GM23248 (cell line): ENCODE measurements at places on chromosomes 11 and 22.

GRCh38 chr11:11076276-11076675 is 218.4 kb upstream of the ZBED5 start:
- no peak for DNase-seq

- peak; percentile 88 for DNase-seq
Measured at GRCh38 chr11:94910779-94911178, 62.6 kb downstream of the CWC15 start.

GRCh38 chr22:47139013-47139789 is 376.8 kb downstream of the TBC1D22A start:
- DNase-seq: no peak

- no peak for DNase-seq
Measured at GRCh38 chr11:124640666-124641065, 18.0 kb downstream of the TBRG1 start.

GRCh38 chr11:129894278-129895125 is 876 bp downstream of the NFRKB start:
- peak; percentile 59 for DNase-seq

GRCh38 chr11:2173150-2173693 is 1.6 kb upstream of the TH start:
- peak; percentile 23 for DNase-seq

DNA sequence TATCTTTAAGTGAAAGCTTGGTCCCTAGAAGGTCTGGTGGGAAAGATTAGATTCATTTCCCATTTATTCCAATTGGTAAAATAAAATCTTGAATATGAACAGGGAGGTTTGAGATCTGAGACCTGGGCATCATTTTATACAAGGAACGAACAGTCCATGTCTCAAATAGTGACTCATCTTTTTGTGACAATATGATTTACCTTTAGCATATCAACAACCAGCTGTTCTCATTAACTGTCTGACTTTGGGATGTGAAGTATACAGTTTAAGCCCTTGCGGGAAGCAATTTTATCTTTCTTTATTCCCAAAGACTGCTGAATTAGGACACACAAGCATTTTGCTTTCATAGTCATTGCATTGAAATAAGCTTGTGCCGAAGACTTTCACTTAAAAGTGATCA is 691.6 kb downstream of the ETS1 start:
- DNase-seq: no peak

- DNase-seq: no peak
Measured at GRCh38 chr11:60318726-60319125, 8.3 kb upstream of the MS4A6E start.

DNA sequence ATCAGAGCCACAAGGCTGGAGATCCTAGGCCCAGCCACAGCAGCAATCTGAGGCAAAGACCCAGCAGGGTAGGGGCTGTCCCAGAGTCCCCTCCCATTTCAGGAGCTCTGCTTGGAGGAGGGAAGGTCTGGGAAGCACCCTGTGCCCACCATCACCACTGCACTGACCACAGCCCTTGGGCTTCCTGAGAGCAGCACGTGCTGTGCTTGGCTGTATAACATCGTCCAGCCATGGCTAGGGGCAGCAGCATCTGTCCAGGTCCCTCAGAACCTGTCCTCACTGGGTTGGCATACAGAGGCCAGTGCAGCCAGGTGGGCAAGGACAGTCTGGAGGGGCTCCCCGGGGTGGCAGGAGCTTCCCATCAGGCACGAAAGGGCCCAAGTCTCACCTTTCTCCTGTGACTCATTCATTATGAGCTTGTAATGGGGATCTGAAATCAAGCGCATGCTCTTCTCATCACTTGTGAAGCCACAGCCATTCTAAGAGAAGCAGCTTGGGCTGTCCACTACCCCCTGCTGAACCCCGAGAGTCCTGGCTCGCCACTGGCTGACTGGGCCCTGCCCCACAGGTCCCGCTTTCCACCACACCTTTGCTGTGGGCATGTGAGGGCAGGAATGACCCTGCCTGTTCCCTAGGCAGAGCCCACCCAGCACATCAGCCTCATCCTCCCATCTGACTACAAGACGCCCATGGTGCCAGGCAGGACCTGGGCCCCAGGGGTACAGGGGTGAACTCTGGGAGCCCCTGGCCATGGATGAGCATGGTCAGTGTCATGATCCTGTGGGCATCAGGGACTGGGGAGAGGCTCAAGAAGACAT is 83.3 kb downstream of the MED15 start:
- no peak for DNase-seq

- no peak for DNase-seq
Measured at GRCh38 chr11:74902342-74902741, 46.5 kb downstream of the XRRA1 start.

DNA sequence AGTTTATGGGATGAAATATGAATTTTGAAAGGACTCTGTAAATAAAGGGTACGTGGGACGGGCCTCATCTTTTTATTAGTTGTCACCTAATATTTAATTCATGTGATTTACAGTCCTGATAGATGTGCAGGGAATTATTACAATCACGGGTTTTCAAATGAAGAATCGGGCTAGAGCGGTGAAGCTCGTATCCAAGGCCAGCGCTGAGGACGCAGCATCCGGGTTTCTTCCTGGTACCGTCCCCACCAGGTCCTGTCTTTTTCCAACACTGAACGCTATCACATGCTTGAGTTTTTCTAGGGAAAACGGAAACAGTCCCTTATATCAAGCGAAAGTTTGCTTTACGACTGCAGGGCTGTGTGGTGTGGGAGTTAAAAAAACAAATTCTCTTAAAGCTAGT is 787 bp downstream of the SMDT1 start:
- DNase-seq: peak; percentile 77
